Left ventricle myocardium superior (tissue), 1 donor: ENCODE measurements at places on chromosomes 2 and 18. TPM values are rescaled to one million over a fixed set of nuclear protein-coding genes. Genes with fewer than 3 reads are reported as not detected.

GRCh38 chr2:196399722-196400691 is 228.6 kb upstream of the STK17B start:
- no peak for DNase-seq

GRCh38 chr2:8984855-8985254 is 18.6 kb downstream of the MBOAT2 start:
- DNase-seq, result no peak

DNA sequence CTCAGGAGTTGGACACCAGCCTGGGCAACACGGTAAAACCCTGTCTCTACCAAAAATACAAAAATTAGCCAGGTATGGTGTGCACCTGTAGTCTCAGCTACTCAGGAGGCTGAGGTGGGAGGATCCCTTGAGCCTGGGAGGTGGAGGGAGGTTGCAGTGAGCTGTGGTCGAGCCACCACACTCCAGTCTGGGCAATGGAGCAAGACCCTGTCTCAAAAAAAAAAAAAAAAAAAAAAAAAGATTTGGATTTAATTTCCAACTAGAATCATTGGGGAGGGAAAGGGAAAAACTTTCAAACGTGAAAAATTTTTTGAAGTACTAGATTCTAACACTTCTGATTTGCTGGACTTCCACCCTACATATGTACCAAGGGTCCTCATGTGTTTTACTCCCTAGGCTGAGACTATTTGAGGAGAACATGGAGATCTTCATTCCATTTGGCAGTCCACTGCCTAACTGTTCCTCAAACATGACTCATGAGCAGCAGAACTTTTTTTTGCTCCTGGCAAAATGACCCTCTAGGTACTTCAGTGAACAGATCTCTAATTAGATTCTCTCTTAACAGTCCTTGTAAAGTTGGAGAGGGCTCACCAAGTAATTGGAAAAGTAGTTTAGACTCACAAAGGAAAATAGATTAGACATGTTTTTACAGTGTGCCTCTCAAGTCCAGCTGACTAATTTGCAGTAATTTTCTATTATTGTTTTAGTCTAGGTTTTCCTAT is 267.6 kb downstream of the METTL4 start:
- DNase-seq, result no peak

- DNase-seq, result no peak
These were observed 930.6 kb downstream of the LRP1B start for GRCh38 chr2:141200191-141200590.

DNA sequence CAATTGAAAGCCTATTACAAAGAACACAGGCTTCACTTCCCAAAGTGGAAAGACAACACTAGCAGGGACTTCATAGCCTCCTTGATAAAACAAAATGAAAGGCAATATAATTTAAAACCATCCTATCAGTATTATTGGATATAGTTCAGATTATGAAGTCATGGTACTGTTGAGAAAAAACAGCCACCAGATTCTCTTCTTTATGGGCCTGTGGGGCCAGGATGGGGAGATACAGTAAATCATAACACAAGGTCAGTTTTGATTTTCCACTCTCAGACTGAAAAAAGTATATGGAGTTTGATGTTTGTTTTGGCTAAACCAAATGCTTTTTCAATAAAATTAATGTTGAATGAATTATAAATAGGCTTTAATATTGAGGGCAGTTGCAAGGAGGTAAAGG is 129.1 kb downstream of the BCL2L11 start:
- no peak for DNase-seq

DNA sequence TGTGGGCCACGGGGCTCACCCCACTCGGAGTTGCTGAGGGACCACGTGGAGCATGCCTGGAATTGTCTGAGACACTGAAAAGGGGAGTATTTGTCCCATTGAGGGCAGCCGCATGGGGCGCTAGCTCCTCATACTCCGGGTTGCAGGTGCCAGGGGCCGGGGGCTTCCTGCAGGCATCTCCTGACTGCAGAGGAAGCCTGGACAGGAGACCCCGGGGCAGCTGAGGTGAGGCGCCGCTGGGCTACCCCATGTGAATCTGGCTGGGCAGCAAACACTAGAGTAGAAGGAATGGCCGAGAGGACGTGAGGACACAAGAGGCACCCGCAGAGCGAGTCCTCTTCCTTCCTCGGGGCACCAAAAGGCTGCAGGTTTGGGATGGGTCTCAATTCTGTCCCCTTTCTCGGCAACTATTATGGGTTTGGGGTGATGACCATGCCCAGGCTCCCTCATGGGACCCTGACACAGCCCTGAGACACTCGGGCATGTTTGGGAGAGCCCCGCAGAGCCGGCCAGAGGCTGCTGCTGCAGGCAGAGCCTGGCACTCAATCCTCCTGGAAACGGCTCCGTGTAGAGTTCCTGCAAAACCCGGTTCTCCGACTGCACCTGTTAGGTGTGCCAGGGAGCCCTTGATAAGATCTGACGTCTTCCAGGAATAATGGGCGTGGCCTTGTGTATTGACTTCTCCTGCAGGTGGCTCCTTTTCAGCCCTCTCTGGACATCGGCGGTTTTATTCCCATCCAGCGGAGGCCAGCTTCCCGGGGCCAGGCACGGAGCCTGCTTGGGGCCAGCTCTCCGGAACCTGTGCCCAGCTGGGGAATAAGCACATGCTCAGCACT is 77.0 kb downstream of the CTIF start:
- DNase-seq, result no peak

DNA sequence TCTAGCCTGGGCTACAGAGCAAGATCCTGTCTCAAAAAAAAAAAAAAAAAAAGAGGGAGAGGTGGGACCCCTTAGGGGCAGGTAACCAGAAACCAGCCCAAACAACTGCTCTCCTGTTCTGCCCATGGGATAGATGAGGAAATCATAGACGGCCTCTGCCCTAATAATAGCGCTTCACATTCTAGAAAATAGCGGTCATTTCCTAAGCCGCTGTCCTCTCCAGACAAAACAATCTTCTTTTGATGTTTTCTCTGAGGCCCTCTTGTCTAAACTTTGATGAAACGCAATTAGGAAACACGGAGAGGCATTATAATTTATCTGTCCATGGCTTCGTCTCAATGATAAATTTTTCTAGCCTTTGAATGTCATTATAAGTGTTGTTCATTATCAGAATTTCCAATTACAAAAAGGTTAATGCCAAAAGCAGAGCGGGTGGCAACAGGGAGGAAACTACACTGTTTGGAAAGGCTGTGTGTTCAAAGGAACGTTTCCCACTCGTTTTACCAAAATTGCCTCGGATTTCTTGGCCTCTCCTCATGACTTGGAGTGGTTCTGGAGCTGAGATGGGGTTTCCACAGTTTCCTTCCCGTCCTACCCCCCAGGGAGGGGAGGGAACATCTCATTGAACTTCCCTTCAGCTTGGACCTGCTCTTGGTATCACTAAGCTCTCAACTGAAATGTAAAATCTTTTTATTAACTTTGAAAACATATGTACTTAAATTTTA is 151.6 kb upstream of the ZNF236 start:
- no peak for DNase-seq

- DNase-seq, result no peak
These were observed 42.7 kb upstream of the REG3G start for GRCh38 chr2:78982638-78983330.

GRCh38 chr2:239596792-239597191 is 196.0 kb upstream of the HDAC4 start:
- DNase-seq, result no peak

DNA sequence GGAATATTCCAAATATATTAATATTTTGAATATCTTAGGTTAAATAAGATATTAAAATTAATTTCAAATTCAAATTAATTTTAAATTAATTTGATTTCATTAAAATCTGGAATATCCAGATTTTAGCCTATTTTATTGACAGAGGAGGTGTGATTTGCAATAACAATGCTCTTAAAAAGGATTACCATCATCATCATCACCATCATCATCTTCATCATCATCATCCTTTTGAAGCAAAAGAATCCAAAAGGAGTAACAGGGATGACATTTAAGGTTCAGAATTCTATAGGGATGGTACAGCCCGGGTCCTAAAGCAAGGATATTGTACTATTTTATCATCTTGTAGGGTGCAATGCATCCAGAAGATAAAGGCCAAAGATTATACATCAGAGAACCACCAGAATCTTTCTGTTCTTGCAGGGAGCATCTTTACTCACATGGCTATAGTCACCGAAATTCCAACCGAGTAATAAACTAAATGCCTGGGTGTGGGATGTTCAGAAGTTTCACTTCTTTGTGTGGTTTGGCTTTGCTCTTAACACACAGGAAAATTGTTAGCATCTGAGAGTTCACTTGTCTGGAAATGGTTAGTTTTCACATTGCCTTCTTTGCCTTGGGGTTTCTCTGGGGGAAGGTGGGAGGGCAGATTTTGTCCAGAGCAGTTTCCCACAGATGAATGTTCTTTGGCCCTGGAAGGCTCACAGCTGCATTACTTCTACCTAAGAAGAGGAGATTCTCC is 99.1 kb upstream of the ITGA6 start:
- DNase-seq, result no peak

DNA sequence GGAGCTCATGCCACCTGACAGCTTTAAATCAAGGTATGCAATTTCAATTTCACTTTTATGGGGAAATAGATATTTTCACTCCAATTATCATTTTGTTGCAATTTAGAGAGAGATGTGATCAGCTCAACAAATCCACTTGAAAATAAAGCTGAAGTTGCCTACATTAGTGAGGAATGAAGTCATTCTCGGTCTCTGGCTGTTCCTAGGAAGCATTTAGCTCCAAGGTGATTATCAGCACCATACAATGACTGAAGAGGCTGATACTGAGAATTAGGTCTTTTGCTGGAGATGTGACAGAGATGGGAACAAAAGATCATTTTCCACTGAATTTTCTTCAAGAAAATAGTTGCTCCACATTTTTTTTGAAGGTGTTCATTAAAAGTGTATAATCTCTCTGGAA is 1303.7 kb downstream of the DPP10 start:
- DNase-seq, result no peak

- peak; percentile 79 for DNase-seq
These were observed 121.5 kb upstream of the CTAGE1 start for GRCh38 chr18:22539051-22539765.

GRCh38 chr2:121033461-121033996 is 251.5 kb downstream of the TFCP2L1 start:
- no peak for DNase-seq

- no peak for DNase-seq
These were observed 160.8 kb downstream of the PRPF40A start for GRCh38 chr2:152556506-152556905.

- DNase-seq, result no peak
These were observed 221.3 kb upstream of the ITGA4 start for GRCh38 chr2:181235683-181236459.

DNA sequence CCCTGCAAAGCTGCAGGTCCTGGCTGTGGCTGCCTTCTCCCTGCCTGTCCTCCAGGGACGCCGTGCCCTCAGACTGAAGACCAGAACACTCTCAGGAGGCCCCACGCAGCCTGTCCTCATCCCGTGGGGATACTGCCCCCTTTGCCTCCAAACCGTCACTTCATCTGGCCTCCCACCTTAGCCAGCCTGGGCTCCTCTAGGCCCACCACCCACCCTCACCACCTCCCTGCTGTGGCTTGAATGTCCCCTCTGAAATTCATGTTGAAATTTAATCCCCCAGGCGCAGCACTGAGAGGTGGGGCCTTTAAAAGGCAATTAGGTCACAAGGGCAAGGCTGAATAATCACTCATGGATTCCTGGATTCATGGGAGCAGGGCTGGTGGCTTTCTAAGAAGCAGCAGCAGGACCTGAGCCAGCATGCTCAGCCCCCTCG is 198.2 kb downstream of the SEPTIN10 start:
- no peak for DNase-seq

DNA sequence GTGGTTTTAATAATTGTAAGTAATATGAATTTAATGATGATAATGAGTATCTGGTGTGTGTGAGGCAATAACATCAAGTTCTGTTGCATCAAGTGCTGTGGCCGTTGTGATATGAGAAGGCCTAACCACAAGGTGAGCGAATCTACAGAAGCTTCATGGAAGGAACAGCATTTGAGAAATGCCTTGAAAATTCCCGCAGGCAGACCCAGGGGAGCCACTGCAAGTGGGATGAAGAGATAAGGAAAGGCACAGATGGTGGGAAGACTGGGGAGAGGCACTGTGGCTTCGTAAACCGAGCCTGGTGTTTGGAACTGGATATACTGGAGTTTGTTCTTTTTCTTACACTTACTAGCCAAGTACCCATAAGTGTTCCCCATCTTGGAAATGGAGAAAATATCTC is 357.5 kb downstream of the PTPRM start:
- no peak for DNase-seq

GRCh38 chr2:57177176-57177575 is 869.4 kb upstream of the VRK2 start:
- DNase-seq, result no peak

DNA sequence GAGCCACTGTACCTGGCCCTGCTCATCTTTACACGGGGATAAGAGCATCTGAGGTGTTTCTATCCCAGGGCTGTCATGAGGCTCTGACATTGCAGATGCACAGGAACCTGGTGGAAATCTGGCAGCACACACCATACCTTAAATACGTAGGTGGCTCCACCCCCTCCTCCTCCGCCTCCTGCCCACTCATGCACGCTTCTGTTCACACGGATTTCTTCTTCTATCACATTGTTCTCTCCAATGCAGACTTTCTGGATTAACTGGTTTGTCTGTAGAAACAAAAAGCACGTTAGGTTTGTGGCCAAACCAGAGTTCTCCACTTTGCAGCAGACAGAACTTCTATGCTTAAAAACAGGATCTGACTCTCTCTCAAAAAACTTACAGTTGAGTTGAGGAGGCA is 118.2 kb downstream of the CLIP4 start:
- no peak for DNase-seq

- no peak for DNase-seq
These were observed 493.1 kb downstream of the SOCS6 start for GRCh38 chr18:70781860-70782453.

KCMF1 gene
- total RNA-seq, result 94.3 TPM

PLEKHB2 gene
- total RNA-seq, result 34.1 TPM

CYP26B1 gene
- total RNA-seq, result 4.2 TPM

SIX3 gene
- not detected for total RNA-seq

CXCR4 gene
- 3.6 TPM for total RNA-seq

GNAL gene
- 5.1 TPM for total RNA-seq

MROH2A gene
- not detected for total RNA-seq

RAB6C gene
- 0.25 TPM for total RNA-seq

TUBA4B gene
- not detected for total RNA-seq

GPR45 gene
- total RNA-seq, result not detected
